Chondrocyte (in vitro differentiated cells): ENCODE measurements at places on chromosomes 5 and 9.

DNA sequence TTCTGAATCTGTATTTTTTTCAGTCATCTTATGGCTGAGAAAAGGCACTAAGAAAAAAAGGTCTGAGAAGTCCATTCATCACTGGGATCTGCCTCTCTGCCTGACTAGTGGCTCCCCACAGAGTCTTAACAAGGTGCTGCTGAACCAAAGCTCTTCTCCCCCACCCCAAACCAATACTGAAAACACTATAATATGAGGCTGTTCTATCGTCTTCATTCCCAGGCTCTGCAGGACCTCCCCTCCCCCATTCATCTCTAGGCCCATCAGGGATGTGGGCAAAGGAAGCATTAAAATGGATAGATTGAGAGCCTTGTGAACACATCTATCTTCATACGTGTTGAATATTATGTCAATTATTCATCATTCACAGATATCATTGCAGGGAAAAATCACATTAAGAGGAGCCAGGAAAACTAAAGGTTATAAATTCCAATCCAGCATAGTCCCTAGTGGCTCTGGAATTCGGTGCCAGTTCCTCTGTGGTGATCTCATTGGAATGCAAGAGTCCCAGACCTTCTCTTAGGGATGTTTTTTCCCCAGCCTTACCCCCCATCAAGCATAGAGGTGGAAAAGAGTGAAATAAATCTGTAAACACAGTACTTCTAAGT lies 44.3 kb upstream of the GPR151 start:
- no peak for DNase-seq

GRCh38 chr5:154498994-154499393 lies 21.0 kb upstream of the HAND1 start:
- DNase-seq, result no peak

DNA sequence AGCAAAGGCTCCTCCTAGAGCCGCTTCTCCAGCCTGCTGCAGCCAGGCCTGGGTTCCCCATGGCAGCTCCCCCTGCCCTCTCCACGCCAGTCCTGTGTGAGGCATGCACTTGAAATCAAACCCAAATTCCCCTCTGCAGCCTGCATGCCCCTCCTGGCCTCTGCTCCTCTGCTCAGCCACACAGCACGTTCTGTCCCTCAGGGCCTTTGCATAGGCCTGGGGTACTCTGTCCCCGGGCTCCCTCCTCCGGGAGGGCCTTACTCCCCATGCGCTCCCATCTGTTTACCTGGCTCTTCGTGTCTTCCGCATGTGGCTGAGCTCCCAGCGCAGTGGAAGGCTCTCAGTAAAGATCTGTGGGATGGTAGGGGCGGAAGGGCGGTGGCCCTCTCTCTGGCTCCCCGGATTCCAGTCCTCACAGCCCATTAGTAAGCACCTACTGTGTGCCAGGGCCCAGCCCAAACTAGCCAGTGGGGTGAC lies 203.5 kb upstream of the IER5L start:
- DNase-seq, result peak; percentile 62

- DNase-seq, result no peak
Observed at GRCh38 chr9:89375191-89375760, 57.0 kb downstream of the SECISBP2 start.

- no peak for DNase-seq
Observed at GRCh38 chr9:120663380-120663779, 50.9 kb downstream of the MEGF9 start.

GRCh38 chr9:111360881-111361280 lies 30.9 kb upstream of the OR2K2 start:
- DNase-seq, result no peak

DNA sequence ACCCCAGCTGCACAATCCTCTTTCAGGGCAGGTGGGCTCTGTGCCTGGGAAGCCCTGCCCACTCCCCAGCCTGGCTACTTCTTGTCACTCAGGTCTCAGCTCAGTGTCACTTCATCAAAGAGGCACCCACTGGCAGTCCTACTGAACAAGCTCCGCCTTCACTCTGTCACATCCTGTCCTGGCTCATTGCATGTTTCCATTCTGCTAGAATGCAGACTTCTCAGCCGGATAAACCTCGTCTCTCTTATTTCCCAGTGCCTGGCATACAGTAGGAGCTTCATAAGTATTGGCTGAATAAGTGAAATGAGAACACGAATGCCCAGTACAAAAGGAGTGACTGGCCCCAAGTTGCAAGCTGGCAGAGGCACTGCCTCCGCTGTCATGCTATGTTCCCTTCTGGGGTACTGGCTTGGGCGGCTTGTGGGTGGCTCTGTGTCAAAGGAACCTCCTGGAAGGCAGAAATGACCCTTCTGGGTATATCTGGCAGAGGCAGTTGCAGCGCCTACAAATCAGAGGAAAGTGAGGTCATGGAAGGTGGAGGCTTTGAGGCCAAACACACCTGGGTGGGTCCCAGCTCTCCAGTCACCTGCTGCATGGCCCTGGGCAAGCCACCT lies 98.3 kb upstream of the PHYKPL start:
- DNase-seq, result peak; percentile 21

DNA sequence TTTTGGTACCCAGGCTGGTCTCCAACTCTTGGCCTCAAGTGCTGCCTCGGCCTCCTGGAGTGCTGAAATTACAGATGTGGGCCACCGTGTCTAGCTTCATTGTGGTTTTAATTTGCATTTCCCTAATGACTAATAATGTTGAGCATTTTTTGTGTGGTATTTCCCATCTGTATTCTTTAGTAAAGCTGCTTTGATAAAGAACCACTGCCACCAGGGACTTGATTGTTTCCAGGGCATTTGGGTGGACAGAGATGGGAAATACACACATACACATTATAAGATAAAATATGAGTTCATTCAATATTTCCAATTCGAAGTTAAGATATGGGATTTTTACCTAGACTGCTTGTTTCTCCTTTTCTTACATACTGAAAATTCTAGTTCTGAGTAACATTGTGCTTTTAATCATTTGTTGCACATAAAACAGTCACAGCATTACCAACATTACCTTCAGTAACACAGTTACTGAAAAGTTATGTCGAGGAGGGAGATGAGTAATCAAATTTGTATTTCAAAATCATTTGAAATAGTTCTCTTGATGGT lies 28.9 kb downstream of the HABP4 start:
- DNase-seq, result no peak

- no peak for DNase-seq
Observed at GRCh38 chr5:164234321-164234720, 728.9 kb downstream of the MAT2B start.

- DNase-seq, result no peak
Observed at GRCh38 chr9:107491081-107492053, 1.8 kb upstream of the KLF4 start.

DNA sequence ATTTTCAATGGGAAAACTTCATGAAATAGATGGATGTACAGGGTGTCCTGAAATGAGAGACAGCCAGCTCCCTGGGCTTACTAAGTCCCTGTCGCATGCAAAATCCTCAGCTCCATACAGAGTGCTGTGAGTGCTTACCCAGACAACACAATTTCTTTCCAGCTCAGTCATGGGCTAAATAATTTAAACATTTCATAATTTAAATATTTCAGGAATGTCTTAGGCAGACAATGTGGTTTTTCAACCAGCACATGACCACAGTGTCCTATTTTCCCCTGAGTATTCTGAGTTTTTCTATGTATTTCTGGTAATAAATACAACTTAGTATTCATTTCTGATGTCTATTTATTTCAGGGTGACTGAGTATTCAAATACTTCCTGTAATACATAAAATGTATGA lies 188.5 kb upstream of the SNX2 start:
- DNase-seq, result no peak

GRCh38 chr9:83707518-83707767 lies 315 bp downstream of the UBQLN1 start:
- DNase-seq, result peak; percentile 95

DNA sequence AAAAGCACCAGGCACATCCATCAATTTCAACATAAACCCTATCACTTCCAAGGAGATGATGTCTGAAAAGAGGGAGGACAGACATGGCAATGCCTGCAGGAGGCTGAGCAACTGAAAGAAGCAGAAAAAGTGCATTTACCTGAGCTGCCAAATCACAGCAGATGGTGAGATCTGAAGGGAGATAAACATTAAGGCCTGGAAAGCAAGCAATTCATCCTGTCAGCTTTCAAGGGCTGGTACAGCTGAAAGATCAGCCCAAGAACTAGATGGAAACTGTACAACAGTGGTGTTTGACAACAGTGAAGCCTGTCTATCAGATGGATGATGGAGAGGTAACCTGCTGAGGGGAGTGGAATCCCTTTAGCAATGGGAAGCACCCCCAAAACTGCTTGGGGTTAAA lies 433.2 kb upstream of the ZNF608 start:
- DNase-seq, result no peak

DNA sequence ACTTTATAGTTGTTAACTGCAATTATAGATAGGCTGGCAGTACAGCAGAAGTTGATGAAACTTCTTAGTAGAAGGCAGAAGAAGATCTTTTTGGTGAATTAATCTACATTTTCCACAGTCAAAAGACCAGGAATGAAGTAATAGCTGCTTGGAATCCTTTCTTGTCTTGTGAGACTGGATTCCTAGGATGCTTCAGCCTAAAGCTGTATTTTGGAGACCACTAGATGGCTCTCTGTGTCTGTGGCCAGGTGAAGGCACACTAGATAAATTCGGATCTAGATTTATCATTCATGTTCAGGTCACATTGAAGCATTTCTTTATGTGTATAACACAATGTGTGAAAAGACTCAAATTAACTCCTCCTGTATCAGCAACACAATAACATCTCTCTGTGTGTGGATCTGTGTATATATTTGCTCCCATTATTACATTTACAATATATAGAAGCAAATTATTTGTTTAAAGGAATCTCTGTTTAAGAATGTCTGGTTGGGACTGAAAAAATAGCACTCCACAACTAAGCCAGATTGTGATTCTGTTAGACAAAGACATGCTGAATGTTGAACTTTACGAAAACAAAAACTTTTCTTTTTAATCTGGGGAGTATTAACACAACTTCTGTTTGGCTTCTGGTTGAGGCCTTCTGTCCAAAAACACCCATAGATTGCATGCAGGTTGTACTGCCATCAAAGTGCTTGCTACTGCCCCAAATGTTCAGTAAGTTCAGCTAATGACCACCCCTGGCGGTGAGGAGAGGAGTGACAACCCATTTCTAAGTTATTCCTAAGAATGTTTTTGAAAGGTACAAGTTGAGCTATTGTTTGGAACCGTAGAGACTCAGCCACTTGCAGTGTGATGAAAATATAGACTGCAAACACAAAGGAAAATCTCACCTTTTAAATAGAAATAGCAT lies 10.6 kb downstream of the GRIN3A start:
- no peak for DNase-seq

DNA sequence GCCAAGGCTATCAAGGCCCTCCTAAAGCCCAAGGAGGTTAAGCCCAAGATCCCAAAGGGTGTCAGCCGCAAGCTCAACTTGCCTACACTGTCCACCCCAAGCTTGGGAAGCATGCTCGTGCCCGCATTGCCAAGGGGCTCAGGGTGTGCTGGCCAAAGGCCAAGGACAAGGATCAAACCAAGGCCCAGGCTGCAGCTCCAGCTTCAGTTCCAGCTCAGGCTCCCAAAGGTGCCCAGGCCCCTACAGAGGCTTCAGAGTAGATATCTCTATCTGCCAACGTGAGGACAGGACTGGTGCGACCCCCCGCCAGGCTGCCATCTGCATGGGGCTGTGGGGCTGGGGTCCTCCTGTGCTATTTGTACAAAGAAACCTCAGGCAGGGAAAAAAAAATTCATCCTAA lies 3.3 kb downstream of the HOMER1 start:
- DNase-seq, result no peak

DNA sequence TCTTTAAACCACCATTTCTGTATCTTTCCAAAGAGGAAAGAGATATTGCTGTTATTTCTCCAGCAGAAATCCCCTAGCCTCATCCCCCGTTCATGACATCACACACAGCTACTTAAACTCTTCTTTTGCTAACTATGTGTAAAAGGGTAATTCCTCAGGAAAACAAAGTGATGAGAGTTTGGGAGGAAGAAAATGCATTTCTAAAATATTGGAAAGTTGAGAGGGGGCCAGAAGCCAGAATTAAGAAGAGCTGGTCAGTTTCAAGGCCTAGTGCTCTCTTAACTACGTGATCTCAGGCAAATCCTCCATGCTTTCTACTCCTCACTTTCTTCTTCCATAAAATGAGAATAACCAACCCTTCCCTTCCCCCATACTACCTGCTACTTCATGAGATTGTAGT lies 109.4 kb downstream of the LIFR start:
- DNase-seq, result no peak

DNA sequence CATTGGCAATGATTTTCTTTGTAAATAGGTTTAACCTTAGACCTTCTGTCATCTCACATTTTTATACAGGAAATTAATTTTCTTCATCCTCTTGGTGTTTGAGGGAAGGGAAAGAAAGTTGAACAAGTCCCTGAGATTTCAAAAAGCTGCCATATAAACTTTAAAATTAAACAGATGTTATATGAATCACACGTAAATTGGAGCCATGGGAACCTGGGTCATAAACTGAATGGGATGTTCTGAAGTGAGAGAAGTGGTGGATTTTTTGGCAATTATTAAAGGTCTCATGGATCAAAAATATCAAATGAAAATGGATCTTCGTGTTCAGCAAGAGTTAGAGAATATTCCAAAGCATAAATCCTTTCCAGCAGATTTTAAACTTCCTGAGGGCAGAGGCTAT lies 242.2 kb downstream of the DMRT2 start:
- no peak for DNase-seq

- DNase-seq, result no peak
Observed at GRCh38 chr5:35038891-35039290, 8.9 kb downstream of the AGXT2 start.

DNA sequence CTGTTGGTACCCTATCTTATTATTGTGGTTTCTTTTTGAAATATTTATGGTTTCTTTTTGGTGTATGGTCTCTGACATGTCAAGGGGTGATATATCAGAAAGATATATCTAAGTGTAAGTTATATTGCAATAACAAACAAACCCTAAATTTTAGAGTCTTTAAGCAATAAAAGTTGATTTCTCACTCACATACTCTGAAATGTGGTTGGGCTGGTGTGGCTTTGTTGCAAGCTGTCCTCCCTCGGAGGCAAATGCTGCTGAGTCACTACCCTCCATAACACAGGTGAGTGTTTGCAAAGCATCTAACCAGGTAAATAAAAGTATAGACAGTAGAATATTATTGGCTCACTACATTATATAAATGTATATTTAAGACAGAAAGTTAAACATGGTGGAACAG lies 253.2 kb downstream of the CDH18 start:
- DNase-seq, result no peak

- DNase-seq, result no peak
Observed at GRCh38 chr5:131634238-131634637, 791 bp downstream of the RAPGEF6 start.

DNA sequence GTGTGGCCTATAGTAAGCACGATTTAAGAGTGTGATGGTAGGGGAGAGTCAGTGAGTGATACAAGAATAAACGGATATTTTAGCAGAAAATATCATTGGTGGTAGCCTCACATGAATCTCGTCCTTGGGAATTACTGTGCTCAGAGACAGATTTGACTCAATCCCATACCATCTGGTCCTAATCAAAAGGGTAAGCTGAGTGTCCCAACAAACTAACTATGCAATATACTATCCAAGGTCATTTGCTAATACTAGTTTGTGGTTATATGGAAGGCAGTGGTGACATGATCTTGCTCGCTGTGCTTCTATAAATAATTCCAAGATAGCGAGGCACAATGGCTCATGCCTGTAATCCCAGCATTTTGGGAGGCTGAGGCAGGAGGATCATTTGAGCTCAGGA lies 103.2 kb downstream of the TRPM6 start:
- DNase-seq, result no peak

- DNase-seq, result no peak
Observed at GRCh38 chr5:72296256-72296655, 23.8 kb downstream of the MRPS27 start.

GRCh38 chr5:133821311-133821741 lies 147.1 kb downstream of the C5orf15 start:
- no peak for DNase-seq
